Suppressor macrophage (primary cell): ENCODE measurements at places on chromosomes 5 and 9.

DNA sequence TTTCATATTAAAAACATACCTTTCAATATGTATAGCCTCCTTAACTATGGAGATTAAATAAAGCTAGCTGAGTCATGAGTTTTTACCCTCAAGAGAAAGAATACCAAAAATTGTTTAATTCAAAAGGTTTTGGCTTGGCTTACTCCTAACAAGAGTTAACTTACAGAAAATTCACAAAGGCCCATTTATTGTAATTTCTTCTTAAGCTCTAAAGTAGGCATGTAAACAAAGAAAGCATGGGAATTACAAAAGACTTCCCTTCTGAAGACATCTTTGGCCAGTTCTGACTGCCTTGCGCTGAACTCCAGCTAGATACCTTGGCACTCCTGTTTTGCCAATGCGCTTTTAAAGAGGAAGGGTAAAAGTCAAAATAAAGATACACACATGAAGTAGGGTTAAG, 28.2 kb downstream of the PUM3 start:
- no peak for DNase-seq

DNA sequence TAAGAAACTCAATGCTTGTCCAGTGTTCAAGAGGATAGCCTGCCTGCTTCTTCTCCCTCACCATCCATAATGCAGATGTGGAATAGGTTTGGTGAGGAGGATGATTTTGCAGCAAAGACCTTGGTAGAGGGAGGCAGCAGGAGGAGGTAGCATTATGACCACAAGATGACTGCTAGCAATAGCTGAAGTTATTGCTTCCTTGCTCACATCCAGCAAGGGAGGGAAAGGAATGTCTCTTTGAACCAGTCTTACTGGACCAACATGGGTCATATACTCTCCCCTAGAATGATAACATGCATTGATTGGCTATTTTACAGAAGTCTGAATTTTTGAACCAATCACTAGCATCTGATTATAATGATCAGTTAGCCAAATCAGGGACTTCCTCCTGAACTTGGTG, 607.6 kb downstream of the EBF1 start:
- DNase-seq, result no peak

DNA sequence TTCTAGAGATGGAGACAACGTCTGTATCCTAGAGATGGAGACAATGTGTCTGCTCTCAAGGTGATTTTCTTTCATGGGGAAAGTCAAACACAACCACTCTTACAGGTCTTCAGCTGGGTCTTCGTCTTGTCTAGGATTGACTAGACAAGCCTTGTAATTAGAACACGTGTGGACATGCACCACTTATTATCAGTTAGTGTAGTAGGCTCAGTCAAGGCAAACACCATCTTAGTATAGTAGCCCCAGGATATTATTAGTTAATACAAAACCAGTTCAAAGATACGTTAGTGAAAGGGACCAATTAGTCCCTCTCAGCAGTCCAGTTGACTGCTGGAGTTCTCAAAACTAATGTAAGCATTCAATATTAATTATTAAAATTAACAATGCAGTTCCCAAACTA, 15.1 kb upstream of the CCL28 start:
- DNase-seq, result no peak

DNA sequence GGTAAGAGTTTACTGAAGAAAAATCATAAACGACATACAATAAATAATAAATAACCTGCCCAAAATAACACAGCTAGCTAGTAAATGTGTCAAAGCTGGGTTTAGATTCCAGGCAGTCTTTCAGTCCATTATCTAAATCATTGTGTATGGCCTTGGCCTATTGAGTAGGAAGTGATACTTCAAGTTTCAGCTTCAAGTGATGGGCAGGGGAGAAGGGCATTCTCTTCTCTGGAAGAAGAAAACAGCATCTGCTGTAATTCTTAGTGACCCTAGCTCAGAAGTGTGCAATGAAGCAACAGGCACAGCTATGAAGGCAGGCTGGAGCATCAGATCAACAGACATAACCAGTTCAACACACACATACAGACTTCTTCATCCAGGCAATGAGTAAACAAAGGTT, 42.5 kb downstream of the FNIP1 start:
- DNase-seq, result no peak

DNA sequence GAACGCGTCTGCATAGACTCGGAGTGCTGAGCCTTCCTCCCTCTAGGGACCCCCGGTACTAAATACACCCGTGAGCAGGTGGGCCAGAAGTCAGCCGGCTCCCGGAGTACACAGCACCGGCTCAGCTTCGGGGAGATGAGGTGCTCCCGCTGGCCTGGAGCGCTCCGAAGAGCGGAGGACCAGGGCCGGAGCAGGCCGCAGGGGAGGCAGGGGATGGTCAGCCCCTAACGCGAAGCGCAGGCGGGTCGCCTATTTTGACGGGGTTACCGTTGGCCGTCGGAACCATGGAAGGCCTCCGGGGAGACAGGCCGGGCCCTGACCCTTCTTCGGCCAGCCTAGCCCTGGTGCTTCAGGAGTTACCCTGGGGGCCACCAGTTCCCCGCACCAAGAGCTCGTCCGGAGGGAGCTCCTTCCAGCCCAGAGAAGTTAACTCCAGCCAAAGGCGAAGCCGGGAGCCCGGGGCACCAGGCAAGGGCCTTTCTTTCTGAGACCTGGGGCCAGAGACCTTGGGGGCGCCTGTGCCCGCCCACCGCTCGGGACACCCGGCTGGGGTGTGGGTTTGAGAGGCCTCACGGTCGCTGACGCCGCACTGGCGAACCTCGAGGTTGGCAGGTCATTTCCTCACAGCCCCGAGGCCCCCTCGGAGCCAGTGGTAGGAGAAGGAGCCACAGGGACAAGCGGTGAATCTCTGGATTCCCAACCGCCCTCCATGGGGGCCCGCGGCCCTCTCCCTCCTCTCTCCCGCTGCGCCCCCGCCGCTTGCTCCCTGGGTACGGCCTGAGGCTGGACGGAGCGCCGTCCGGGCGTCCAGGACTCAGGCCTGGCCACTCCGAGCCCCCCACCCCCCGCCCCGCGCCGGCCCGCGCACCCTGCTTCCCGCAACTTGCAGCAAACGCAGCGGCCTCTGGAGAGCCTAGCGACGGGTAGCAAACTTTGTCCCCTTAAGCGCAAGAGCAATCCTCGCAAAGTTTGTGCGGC, 3.4 kb upstream of the IRX4 start:
- DNase-seq, result no peak

- peak; percentile 27 for DNase-seq
These were observed 4.8 kb upstream of the ACOT12 start for GRCh38 chr5:81398741-81399140.

DNA sequence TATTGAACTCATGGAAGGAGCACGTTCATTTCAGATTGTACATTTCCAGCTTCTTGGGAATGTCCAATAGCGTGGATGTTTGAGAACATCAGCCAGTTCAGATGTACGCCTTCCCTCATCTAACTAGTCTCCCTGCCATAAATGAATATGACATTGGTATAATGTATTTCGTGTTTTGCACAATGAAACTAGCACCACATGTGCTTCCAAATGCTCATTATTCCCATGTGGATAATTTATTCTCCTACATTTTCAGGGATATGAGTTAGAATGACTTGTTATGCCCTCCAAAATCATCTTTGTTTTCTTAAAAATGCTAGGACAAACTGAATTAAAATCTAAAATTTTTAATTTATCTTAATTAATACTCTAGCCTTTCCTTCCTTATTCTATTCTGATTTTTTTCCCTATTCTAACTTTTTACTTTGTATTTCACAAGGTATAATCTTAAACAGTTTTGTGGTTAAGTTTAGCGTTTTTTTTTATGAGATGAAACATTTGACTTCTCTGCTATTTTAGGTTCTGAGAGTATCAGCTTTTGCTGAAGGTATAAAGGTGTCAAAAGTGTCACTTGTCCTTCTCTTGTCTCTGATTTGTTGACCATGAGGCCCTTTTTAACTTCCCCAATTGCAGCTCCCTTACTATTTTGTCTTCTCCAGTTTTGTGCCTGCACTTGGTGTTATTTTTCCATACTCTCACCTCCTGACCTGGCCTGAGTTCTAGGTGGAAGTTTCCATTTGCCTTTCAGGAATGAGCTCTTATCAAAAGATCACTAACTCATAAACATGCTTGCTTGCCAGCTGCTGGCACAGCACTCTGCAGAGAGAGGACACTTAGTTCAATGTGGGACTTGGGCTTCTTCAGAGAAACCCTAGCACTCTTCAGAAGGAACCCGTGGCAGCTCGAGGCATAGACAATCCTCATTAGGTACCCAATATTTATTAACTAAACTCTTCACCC, 106.8 kb downstream of the FRMD3 start:
- DNase-seq, result no peak

GRCh38 chr9:37220971-37221370, 100.6 kb downstream of the ZCCHC7 start:
- no peak for DNase-seq

DNA sequence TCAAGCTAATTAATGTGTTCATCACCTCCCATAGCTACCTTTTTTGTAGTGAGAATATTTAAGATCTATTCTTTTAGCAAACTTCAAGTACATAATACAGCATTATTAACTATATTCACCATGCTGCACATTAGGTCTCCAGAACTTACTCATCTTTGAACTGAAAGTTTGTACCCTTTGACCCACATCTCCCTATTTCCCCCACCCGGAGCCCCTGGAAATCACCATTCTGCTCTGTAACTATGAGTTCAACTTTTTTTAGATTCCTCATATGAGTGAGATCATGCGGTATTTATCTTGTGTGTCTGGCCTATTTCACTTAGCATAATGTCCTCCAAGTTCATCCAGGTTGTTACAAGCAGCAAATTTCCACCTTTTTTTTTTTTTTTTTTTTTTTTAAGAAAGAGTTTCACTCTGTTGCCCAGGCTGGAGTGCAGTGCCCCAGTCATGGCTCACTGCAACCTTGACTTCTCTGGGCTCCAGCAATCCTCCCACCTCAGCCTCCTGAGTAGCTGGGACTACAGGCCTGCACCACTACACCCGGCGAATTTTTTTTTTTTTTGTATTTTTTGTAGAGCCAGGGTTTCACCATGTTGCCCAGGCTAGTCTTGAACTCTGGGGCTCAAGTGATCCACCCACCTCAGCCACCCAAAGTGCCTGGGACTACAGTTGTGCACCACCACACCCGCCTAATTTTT, 100.4 kb upstream of the SAP30L start:
- no peak for DNase-seq

GRCh38 chr9:73135394-73135793, 16.3 kb upstream of the ANXA1 start:
- no peak for DNase-seq

DNA sequence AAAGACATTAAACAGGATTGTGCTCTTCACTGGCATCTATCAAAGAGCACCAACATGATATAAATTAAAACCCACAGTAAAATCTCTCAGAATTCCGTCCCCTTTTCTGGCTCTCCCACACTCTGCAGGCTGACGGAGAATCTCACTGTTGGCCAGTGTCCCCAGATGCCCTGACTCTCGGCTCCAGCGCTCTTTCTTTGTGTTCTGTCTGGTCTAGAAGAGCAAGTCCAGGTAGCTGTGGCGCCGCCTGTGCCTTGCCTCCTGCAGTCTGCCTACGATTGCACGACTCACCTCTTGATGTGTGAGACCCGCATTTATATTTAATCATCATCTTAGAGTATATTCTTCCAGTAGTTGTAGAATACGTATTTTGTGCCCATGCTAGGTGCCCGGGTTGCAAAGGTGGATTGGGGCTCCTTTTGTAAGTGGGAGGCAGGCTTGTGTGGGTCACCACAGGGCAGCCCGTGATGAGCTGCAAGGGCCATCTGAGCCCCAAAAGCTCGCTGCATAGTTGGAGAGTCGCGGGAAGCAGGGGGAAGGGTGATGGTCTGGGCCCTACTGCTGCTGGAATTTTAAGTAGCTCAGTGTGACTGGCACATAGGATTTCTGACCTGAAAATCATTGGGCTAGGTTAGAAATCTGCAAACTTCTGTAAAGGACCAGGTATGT, 55.6 kb downstream of the EHMT1 start:
- no peak for DNase-seq

DNA sequence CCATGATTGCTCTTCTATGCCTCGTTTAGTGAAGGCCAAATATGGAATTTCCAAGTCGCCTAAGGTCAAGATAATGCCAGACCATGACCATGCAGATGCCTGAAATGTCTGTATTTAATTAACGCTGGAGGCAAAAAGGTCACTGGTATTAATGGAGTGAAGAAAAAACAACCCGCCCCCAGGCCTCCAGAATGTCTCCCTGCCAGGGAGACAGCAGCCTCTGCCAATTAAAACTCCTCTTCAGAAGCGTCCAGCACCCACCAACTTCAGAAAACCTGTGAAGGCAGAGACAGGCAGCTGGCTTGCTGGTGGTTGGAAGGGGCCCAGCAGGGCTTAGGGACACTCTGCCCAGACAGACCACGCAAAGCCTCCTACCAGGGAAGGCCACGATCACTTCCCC, 94.4 kb downstream of the VAV2 start:
- no peak for DNase-seq

DNA sequence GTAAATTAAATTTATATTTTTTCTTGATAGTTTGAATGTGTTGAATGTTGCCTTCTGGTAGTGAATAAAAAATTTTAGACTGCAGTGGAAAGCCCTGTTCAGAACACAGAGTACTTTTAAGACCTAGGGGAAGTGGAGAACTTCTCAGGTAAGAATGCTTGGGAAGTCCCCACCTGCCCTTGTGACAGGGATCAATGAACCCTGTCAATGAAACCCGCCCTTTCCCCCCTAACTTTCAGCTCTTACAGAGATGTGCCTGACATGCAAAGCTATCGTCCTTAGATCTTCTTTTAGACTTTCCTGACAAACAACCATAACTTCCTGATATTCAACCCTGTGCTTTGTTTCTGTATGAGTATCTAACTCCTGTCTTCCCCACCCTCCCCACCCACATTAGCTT, 562.7 kb downstream of the TLE4 start:
- DNase-seq, result no peak

DNA sequence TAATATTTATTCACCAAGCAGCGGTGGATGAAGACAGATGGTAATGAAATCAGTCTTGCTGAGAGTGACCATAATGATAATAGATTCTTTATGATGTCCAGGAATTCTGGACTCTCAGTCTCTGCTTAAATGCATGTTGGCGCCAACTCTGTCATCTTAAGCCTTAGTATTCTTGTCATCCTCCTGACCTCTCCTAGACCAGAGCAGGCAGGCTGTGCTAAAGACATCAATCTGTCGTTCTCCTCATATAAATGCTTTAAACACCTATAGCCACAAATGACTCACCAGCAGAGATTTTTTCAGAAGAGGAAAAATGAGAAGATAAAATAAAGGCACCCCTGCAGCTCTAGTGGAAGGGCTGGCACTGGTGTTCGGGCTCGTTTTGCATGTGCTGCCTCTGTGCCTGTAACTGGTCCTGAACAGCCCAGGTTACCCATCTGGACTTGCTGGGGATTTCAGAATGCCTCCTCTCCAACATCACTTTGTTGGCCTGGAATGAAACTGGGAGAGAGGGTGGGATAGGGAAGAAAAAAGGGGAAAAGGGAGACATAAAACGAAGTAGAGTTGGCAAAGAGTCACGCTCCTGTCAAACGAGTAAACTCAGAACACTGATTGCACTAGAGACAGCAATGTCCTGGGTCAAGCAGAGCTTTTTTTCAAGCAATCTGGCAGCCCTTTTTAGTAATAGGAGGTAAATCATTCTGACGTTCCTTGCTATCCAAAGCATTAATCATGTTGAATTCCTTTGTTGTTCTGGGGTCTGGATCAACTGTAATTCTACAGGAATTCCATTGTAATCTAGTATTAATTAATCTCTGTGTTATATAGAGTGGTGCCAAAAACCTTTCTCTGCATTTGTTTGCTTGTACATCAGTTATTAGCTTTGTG, 195.5 kb upstream of the CLINT1 start:
- DNase-seq, result no peak

- no peak for DNase-seq
These were observed 98.9 kb downstream of the USP20 start for GRCh38 chr9:129934041-129934591.
